Caki2 (cell line): ENCODE measurements at places on chromosomes 12 and 14.

- DNase-seq: no peak
These were observed 303.0 kb upstream of the TMEM132C start for GRCh38 chr12:127963933-127964332.

DNA sequence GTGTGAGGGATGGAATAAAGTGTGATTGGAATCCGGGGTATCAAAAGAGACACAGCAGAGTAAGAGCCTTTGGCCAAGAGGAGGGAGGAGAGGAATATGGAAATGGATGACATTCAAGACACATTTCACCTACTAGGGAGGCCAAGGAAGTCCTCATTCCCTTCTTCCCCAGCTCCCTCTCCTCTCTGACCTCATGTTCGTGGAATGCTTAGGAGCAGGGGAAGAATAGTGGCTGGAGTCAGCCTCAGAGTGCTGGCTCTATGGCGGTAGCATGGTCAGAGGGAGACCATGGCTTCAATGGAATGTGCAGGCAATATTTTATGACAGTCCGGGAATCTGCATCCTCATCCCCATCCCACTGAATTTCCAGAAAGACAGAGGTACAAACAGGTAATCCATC is 196.6 kb downstream of the EGLN3 start:
- no peak for DNase-seq

GRCh38 chr14:51872396-51872795 is 12.0 kb downstream of the GNG2 start:
- no peak for DNase-seq

- no peak for DNase-seq
These were observed 3.3 kb upstream of the KRT86 start for GRCh38 chr12:52271158-52271557.

DNA sequence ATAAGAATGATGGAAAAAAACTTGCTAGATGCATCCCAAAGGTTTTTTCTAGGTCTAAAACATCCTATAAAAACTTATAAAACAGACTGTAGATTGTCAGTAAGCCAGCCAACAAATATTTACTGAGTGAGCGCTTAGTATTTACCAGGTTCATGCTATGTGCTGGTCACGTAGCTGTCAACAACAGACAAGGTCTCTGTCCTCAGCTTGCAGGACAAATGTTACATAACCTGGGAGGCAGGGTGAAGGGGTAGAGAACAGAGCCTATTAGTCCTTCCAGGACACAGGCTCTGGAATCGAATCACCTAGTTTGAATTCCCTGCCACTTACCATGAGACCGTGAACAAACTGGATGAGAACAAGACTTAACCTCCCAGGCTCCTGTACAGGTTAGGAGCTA is 6.4 kb downstream of the NFYB start:
- DNase-seq: no peak

DNA sequence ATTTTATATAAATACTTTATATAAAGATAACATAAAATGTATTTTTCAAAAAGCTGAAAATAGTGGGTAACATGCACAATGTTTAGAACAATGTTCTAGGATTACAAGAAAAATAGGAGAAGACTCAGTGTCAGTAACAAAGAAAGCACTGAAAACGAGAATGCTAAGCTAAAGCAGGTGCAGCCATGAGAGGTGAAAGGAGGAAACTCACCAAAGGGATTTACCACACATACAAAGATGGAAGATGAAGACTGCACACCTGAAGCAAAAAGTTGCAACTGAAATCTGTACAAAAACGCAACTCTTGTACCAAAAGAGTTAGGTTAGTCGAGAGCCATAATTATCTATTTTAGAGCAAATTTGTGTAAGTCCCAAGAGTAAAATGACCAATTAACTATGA is 1176.1 kb downstream of the LRFN5 start:
- DNase-seq: no peak

GRCh38 chr14:103097994-103098957 is 3.8 kb downstream of the EXOC3L4 start:
- DNase-seq: no peak

DNA sequence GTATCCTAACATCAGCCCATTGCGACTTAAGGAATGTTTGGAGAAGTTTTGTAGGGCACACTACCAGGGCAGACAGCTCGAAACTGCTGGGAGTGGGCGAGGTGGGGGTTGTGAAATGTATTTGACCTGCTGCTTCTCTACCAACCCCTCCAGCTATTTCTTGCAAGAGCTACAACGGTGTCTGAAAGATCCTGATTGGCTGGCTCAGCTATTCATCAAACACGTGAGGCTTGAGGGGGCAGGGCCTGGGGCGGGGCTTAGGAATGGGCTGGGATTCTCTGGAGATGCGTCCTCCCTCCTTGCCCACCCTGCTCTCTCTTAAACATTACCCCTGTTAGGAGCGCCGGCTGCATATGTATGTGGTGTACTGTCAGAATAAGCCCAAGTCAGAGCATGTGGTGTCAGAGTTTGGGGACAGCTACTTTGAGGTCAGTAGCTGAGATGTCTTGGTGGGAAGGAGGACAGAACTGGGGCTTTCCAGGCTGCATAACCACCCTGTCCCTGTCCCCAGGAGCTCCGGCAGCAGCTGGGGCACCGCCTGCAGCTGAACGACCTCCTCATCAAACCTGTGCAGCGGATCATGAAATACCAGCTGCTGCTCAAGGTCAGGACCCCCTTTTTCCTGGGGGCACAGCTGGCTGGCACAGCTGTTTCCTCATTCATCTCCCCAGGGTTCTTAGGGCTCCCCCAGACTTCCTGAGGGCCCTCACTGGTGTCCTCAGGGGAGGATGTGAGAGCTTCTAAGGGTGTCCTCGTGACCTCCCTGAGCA is 3.1 kb downstream of the ARHGEF25 start:
- no peak for DNase-seq

- DNase-seq: no peak
These were observed 6.3 kb downstream of the SLC25A47 start for GRCh38 chr14:100329233-100330006.

- DNase-seq: peak; percentile 54
These were observed 3.3 kb downstream of the PPP1R3E start for GRCh38 chr14:23299211-23299957.

DNA sequence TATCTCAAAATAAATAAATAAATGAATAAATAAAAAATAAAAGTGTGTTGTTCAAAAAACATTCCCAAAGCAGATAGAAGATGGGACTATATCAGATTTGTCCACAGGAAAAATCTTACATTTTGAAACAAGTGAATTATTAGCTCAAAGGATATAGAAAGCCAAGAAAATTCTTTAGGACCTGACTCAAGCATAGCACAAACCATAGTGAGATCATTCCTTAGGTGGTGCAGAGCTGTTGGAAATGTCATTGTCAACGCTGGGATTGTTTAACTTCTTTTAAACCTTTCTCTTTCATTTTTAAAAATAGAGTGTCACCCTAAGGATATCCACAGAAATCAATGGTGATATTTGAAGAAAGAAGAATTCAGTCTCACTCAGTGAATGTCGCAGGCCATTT is 43.5 kb downstream of the DRAM1 start:
- no peak for DNase-seq

DNA sequence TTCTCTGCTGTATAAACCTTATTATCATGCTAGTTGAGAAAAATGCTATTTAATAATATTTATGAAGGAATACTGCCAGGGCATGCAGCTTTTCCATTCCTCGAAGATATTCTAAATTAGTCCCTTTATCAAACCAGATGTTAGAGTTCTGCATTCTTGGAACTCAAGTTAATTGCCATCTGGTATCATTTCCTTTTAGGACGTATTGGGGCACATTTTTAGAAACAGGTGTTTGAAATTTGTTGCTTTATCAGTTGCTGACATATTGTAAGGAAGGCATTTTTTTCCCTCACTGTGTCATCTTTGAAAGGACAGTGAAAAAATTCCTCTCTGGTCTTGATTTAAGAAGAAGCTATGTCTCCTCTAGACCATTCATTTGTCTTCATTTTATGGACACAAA is 471.2 kb upstream of the PRICKLE1 start:
- DNase-seq: no peak

DNA sequence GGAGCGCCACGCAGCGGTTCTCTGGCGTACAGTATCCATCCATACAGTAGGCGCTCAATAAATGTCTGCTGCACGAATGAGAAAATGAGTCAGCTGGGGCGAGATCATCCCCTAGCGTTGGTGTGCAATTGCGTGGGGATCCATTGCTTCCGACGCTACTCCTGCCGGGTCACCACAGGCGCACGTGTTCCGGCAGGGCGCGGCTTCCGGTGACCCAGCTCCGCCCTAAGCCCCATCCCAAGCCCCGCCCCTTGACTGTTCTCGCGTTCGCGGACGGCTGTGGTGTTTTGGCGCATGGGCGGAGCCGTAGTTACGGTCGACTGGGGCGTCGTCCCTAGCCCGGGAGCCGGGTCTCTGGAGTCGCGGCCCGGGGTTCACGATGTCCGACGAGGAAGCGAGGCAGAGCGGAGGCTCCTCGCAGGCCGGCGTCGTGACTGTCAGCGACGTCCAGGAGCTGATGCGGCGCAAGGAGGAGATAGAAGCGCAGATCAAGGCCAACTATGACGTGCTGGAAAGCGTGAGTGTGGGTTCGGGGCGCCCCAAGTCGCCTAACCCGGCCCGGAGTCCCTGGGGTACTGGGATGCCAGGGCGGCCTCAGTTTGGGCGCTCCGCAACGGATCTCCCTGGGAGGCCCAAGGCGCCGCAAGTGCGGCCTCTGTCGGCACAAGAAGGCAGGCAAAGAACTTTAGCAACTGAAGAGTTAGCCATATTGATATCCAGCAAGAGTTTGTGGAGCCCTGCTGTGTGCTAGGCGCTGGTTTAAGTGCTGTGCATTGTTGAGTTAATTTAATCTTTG is at the start of gene PSMD9:
PSMD9 (plus strand) TSS at position 313 of the 796 bp plus-strand sequence; CDS start at position 380, 67 bp downstream.
- DNase-seq: peak; percentile 96

DNA sequence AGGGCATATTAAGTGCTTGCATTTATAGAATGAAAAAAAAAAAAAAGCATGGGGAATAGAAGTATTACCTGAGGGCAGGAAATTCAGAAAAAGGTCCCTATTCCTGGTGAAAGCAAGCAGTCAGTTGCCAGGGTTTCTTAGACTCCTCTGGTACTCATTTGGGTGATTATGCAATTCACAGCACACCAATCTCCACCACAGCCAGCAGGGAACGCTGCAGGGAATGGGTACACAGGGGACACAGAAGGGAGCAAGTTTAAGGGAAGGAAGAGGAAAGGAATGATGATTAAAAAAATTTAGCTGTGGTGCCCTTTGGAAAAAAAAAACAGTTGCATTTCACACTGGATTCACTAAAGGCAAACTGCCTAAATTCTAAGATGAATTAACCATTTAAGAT is 14.2 kb downstream of the BLTP3B start:
- no peak for DNase-seq

- DNase-seq: peak; percentile 50
These were observed 30.2 kb downstream of the PEX5 start for GRCh38 chr12:7219599-7220243.

DNA sequence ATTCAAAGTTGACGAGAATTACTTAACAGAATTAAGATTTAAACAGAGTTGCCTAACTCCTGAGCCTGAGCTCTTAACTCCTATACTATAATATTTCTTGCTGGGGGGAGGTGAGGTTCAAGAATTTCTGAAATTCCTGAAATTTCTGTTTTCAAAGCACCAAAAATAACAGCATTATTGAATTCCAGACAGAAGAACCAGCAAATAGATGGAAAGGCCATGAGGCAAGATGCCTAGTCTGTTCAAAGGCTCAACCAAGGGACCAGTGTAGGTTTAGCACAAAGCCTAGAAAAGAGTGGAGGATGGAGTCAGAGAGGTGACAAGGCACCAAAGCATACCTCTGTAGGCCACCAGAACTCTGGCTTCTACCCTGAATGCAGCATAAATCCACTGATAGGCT is 76.4 kb downstream of the PPP1R12A start:
- DNase-seq: no peak

GRCh38 chr12:11780521-11781101 is 131.1 kb downstream of the ETV6 start:
- DNase-seq: no peak

- DNase-seq: no peak
These were observed 9.8 kb upstream of the KDM2B start for GRCh38 chr12:121590476-121591143.

GRCh38 chr12:118543651-118544050 is 167.3 kb downstream of the SUDS3 start:
- no peak for DNase-seq

- peak; percentile 52 for DNase-seq
These were observed 32.6 kb upstream of the PLEKHG3 start for GRCh38 chr14:64671591-64671990.

DNA sequence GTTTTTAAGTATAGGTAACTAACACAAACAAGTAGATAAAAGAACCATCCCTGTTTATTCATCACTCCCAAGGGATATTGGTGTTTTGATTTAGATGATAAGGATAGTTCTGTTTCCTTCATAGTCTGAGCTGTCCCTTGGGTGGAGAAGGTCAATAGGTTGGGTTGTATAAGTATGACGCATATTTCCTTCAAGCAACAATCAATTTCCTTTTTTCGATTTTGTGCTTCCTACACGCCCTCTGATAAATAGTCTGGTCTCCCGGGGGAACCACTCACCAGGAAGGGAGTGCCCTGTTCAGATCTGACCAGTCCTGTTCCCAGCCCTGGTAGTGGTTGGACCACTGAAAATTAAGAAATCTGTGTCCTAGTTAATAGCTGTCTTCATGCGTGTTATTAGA is 378.8 kb upstream of the FAR2 start:
- no peak for DNase-seq

DNA sequence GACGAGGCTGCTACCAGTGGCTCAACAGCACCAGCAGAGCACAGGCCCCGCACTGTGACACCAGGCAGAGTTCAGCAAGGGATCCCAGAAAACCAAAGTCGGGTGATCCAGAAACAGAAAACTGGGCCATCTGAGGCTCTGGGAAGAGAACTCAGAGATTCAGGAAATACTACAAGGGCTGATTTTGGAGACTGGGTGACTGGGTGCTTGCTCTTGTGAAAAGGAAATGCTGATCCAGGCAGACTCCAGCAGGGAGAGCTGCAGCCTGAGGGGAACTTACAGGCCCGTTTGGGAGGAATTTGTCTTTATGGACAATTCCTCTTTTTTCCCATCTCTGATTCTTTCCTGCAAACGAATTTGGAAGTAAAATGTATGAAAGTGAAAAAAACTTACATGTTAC is 28.2 kb downstream of the FOXN3 start:
- DNase-seq: no peak

DNA sequence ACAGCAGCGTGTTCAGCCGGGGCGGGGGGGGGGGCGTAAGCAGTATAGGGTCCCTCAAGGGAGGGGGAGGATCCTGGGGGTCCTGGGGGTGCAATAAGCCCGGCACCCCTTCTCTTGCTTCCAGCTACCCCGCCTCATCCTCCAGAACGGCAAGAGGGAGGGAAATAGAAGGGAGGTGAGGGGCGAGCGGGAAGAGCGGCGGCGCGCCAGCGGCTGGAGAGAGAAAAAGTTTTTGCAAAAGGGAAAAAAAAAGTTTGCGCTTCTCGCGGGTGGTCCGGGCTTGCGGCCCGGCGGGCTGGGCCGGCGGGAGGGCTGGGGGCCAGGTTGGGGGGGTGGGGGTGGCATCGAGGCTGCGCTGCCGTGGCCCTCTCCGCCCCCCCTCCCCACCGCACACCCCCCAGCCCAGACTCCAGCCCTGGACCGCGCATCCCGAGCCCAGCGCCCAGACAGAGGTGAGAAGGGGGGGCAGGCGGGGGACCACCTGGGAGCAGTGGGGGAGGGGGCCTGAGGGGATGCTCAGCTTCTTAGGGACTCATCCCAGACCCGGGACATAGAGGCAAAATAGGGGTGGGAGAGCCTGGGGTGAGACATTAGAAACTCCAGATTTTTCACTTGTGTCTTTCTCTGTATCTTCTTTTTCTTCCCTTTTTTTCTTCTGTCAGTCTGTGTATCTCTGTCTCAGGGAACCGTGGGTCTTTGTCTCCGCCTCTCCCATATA is at the start of gene GLI1:
GLI1 (plus strand) TSS at position 36 of the 718 bp plus-strand sequence. CDS start 3,907 bp downstream, outside the sequence.
- no peak for DNase-seq
